DMS79 treated with DMSO at 0.1 percent for 48 hours (cell line): ENCODE measurements at places on chromosomes 3 and 15.

DNA sequence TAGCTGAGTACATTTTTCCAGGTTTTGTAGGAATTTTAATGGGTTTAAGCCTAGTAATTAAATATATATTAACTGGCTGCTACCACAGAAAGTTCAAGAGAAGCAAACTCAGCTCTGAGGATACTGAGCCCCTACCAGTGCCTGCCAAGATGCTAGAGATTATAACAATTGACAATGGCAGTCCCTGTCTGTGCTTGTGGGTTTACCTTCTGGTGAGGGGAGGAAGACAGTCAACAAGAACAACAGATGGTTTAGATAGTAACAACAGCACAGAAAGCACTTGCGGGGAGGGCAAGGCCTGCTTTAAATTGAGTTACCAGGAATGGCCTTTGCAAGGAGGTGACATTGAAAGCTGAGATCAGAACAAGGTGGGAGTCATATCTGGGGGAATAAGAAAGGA lies 56.6 kb upstream of the ARHGEF3 start:
- DNase-seq, result no peak

DNA sequence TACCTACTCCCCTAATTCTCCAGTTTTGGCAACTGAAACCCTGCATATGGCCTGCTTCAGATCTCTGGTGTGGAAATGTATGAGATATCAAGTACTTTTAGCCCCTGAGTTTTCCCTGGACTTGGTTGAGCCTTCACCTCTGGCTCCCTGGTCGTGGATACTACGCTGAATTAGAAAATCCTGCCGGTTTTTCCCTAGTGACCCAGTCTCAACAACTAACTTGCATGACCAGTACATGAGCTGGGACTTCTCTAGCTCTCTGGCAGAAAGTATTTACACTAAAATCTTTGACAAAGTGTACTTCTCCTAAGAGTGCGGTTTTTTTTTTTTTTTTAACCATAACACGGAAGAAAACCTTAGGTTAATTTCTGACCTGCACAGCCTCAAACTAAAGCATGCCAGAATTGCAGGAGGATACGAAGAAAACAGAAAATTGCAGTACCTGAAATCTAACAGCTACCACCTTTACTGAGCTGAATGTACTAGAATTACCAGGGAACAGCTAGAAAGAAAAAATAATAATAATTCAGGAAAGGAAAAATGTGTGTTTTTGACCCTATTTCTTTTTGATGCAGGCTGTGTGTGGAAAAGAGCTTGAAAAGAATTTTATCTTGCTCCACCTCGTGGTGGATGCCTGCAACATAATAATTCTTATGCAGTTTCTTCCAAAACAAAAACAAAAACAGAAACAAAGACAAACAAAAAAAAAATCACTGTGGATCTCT lies 165.6 kb downstream of the GMNC start:
- no peak for DNase-seq

DNA sequence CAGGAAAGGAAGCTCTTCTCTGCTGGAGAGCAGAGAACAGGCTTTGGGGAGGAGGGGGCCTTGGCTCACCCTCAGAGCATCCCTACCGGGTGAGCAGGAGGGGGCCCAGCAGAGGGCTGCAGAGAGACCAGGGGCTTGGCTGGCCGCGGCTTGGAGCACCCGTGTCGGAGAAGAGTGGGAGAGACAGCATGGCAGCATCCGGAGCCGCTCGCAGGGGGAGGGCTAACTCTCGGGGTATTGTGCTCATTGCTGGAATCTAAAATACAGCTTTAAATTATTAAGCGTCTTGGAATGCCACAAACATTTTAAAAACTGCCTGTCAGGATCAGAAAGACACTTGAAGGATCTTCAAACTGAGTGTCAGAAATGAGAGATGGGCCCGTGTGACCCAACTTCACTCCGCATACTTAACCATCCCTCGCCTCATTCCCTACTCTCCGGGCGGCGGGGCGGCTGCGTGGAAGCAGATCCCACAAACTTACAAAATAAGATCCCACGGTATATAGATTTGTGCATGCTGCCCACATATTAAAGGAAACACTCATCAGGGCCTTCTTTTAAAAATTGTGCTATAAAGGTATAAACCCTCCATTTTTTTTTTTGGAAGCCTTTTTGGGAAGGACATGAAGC lies 53.9 kb downstream of the EIF4E3 start:
- no peak for DNase-seq

GRCh38 chr15:73845507-73845906 lies 27.9 kb upstream of the TBC1D21 start:
- no peak for DNase-seq

GRCh38 chr3:46954178-46954577 lies 22.4 kb downstream of the CCDC12 start:
- no peak for DNase-seq

- DNase-seq, result no peak
Measured at GRCh38 chr3:28623106-28623505, 274.5 kb upstream of the AZI2 start.

DNA sequence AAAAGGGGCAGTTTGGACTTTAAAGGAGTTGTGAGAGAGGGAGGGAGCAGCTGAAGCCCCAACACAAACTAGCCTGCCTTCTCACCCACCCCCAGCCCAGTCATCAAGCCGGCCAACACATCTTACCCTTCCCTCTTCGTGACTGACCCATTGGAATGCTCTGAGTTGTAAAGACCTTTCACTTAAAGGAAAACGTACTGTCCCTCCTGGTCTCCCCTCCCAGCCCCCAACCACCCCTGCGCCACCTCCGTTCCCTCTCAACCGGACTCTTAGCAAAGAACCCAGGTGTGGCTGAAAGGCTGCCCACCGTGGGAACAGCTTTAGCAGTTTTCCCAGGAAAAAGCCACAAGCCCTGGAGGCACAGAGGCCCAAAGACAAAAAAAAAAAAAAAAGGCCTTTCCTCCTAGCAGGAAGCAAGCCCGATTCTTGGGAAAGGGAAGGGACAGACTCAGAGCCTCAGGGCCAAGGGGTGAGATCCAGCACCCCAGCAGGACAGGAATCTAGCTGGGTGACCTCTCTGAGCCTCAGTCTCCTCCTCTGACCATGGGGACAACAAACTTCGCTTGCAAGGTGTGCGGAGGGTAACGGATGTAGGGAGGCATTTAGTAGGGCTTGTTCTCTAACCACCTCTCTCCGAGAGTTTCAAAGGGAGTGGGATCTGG lies 2.4 kb downstream of the CYP11A1 start:
- DNase-seq, result no peak

GRCh38 chr3:21564531-21564930 lies 186.5 kb downstream of the ZNF385D start:
- DNase-seq, result no peak

DNA sequence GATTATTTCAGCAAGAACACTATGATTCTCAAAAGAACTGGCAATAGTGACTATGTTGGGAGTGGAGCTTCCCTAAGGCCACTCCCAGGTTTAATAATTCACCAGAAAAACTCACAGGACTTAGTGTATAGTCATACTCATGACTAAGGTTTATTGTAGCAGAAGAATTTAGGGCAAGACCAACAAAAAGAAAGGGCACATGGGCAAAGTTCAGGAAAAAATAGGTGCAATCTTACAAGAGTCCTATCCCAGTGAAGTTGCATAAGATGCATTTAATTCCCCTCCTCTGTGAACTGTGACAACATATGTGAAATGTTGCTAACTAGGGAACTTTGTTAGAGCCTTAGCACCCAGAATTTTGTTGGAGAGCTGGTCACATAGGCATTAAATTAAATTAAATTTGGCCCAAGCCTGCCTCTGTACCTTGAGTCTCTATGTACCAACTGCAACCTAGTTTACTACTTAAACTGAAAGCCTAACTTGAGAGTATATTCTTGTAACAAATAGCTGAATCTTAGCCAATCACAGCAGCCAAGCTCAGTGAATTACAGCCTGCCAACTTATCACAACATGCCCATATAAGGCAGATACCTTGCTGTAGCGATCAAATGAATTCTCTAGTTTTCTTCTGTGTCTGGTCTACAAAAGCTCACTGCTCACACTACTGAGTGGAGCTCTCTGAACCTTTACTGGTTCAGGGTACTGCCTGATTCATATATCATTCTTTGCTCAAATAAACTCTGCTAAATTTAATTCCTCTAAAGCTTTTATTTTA lies 386.2 kb upstream of the ARHGEF26 start:
- no peak for DNase-seq

- DNase-seq, result no peak
Measured at GRCh38 chr15:47188758-47189507, 528.4 kb upstream of the SEMA6D start.

DNA sequence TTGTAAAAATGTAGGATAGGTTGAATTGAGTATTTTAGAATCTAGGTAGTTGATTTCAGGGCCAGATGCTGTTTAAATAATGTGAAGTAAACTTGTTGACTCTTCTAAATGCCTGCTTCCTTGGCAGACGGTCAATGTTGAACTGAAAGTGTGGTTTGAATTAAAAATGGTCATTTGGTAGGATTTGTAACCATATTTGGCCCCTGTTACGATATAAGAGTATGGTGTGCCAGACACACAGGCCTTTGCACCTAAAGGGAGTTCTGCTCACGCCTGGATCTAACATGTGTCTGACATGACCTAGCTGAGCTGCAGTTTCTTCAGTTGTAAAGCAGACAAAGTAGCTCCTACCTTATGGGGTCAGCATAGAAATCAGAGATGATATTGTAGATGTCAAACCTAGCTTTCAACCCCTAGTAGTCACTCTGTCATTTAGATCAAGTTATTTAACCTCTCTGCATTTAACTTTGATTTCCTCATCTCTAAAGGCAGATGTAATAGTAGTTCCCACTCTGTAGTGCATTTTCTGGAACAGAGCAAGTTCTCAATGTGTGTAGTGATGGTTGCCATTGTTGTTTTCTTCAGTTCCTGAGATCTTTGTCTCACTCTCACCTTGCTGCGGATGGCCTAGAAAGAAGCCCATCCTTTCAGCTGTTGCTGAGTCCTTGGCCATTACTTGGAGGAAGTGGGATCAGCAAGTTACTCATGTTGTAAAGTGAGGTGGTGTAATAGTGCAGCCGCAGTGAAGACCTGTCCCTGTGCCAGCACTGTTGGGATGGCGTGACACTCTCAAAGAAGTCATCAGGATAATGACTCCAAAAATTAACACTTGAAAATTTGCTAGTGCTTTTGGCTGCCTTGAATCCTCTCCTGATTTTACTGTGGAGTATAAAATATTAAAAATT lies 90.2 kb downstream of the GHSR start:
- no peak for DNase-seq

GRCh38 chr3:129126726-129127280 lies 5.2 kb upstream of the RAB43 start:
- no peak for DNase-seq

- DNase-seq, result no peak
Measured at GRCh38 chr15:86772369-86773059, 692.8 kb downstream of the AGBL1 start.

DNA sequence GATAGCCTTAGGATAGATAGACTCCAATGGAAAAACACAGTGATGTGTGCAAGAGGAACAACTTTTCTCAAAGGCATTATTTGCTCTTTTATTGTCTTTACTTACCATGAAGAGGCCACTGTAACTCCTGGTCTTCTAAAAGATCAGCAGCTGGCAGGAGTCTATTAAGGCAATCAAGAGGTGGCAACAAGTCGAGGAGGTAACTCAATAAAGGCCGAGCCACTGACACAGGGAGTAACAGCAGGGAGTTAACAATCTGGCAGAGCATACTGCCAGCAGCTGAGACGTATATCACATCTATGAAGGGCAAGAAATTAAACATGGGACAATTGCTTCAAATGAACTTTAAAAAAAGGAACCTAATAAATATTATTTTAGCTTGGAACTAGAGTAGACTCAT lies 106.2 kb downstream of the HERC1 start:
- DNase-seq, result no peak

GRCh38 chr3:133038731-133039375 lies 662 bp downstream of the TMEM108 start:
- peak; percentile 40 for DNase-seq

- DNase-seq, result no peak
Measured at GRCh38 chr3:78314327-78314726, 1274.4 kb downstream of the ROBO2 start.

- no peak for DNase-seq
Measured at GRCh38 chr3:162764808-162765071, 1268.1 kb downstream of the OTOL1 start.

GRCh38 chr3:177065285-177066033 lies 131.8 kb downstream of the TBL1XR1 start:
- no peak for DNase-seq

DNA sequence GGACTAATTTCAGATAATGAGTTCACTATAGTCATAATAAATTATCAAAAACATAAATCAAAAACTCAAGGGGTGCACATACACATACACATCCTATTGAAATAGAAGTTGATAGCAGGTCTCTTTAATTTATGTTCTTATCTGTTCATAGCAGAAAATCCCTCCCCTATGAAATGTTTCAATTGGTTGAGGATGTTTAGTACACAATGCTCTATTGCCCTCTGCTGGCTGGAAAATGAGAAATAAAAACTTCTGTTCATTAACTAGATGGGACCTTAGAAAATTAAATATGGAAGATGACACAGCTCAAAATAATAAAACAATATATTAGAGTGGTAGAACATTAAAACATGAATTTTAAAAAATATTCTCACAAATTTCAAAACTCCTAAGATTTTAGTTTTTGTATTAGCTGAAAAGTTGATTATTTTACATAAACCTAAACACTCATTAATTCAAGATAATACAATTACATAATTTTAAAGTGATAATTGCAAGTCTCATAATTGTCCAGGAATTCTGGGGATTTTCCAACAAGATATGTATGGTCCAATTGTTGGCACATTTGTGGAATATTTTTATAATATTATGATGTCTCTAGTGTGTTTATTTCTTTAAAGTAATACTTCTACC lies 735.0 kb downstream of the ROBO1 start:
- peak; percentile 3 for DNase-seq

DNA sequence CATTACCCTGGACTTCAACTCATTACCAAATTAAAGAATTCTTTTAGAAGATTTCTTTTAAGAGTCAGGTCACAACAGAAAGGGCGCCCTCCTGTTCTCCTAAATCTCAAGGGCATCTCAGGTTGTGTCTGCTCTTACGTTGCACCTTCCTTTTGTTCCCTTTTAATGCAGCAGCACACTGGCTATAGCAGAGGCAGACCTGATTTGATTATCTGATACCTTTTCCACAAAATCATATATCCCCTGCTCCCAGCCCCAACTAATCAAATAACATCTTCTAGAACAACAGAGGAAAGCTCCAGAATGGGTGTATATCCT lies 40.1 kb downstream of the TIGIT start:
- no peak for DNase-seq

- DNase-seq, result no peak
Measured at GRCh38 chr15:29805043-29805707, 17.1 kb downstream of the TJP1 start.

DNA sequence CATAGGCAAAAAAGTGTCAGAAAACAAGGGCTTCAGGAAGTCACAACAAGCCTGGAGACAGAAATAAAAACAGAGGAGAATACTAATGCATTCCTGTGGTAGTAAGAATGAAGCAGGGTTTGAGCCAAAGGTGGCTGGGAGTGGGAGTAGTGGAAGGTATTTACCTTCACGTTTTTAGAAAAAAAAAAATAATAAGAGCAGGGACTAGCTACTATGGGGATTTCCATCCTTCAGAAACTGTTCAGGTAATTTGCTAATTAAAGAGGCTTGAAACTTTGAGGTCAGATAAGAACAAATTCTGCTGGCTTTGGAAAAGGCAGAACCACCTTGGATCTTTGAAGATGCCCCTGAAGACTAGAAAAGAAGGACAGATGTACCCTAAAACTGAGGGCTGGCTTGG lies 18.4 kb downstream of the ILDR1 start:
- DNase-seq, result no peak

- no peak for DNase-seq
Measured at GRCh38 chr3:11989383-11990038, 14.7 kb upstream of the SYN2 start.

- DNase-seq, result peak; percentile 42
Measured at GRCh38 chr3:58175437-58176184, 35.2 kb downstream of the DNASE1L3 start.

- no peak for DNase-seq
Measured at GRCh38 chr15:93040288-93041158, 48.5 kb downstream of the RGMA start.
